ENCODE measurements at places on chromosomes 6 and 20. TPM values are rescaled to one million over a fixed set of nuclear protein-coding genes. Genes with fewer than 3 reads are reported as not detected.

- H3K4me3 ChIP-seq: no peak overlapping the region
- no peaks in the 10 kb centered on the region for H3K36me3 ChIP-seq
- H3K27ac ChIP-seq: no peak overlapping the region
- H3K27me3 ChIP-seq: no peaks in the 10 kb centered on the region
- no peak for DNase-seq
Measured at GRCh38 chr6:74534465-74535211, 671.2 kb downstream of the COL12A1 start.

The SNAI1 gene
- 7.3 TPM for total RNA-seq

The OR2H1 gene
- not detected for total RNA-seq

GRCh38 chr6:133671376-133671775, 217.5 kb upstream of the TCF21 start:
- no peaks in the 10 kb centered on the region for H3K27me3 ChIP-seq
- no peaks in the 10 kb centered on the region for H3K4me1 ChIP-seq

DNA sequence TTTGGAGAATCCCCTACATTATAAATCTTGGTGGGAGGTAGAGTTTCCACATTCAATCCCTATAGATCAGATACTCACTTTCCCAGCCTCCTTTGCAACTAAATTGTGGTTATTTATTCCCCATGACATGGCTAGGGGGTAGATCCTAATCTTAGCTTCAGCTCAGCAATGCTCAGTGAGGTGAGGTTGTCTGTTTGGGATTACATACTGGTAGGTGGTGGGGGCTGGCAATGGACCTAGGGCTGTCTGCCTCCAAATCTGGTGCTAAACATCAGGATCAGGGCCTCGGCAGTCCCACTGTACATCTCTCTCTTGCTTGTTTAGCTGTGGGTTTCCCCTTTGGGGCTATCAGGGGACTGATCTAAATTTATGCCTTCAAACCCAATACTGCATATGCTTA, 45.8 kb upstream of the PMEPA1 start:
- H3K27ac ChIP-seq: no peak overlapping the region
- H3K27me3 ChIP-seq: no peaks in the 10 kb centered on the region
- no peaks in the 10 kb centered on the region for H3K4me1 ChIP-seq
- no peaks in the 10 kb centered on the region for H3K36me3 ChIP-seq

The RAET1G gene
- total RNA-seq: 0.37 TPM

The IL20RA gene
- total RNA-seq: 9.2 TPM

DNA sequence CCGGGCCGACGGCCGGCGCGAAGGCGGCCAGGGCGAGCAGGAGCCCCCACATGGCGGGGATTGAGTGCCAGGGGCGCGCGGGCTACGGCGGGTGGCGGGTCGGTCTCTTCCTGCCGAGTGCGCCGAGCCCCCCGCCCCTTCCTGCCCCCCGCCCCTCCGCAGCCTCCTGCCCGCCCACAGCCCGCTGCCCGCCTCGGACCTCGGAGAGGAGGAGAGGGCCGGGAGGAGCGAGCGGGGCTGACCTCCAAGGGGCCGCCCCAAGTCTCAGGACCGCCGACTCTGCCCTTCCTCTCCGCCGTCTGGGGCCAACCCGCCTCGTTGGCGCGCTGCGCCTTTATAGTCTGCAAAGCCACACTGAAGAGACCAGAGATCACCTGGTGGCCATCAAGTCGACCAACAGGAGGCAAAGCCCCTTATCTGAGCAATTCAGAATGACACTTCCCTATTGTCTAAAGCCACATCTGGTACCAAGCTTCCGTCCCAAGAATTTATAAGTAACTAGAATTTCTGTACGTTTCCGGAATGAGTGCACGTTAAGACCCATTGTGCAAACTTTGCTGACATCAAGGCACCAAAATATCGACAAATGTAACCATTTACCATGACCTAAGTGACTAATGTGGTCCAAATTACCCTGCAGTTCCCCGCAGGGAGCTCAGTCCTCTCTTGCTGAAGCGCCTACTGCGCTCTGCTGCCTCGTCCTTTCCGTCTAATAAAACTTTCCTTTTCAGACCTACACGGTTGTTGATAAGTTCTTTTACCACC, at the start of gene CPXM1:
TSS of gene CPXM1 (minus strand) at position 107 of the 765 bp plus-strand sequence. CDS start at position 52, 55 bp downstream.
- DNase-seq: no peak
- H3K4me3 ChIP-seq: peak within 1 kb of the TSS; percentile 23
- no peak within 1 kb of the TSS for H3K27ac ChIP-seq
- peaks cover 17% of the 10 kb centered on the region for H3K4me1 ChIP-seq
- peaks cover 31% of the 10 kb centered on the region for H3K27me3 ChIP-seq
- H3K36me3 ChIP-seq: no peaks in the 10 kb centered on the region
